ENCODE measurements at places on chromosomes 5 and 9.

DNA sequence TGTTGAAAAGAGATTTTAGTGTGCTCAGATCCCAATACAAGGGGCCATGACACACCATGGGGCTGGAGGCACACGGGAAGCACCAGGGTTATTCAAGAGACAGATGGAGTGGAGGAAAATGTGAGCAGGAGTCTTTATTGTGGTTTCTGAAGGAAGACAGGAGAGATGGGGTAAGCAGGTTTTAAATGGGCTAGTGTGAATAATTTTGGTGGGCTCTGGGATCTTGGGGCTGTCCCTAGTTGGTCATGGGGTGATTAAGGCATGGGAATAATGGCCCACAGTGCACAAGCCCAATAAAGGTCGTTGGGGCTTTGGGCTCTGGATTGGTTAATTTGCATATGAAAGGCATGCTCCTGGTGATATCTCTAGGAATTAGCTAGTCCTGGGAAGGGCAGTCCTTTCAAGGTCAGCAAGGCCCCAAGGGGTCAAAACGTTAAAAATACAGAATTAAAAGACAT is 3.6 kb upstream of the SCGB3A2 start:
- no peak for DNase-seq

GRCh38 chr9:21552244-21553170 is 70.4 kb upstream of the IFNE start:
- DNase-seq = no peak

GRCh38 chr5:81021486-81021885 is 61.3 kb downstream of the RASGRF2 start:
- no peak for DNase-seq

GRCh38 chr5:137751869-137752491 is 2.2 kb downstream of the HNRNPA0 start:
- peak; percentile 38 for DNase-seq

GRCh38 chr9:752681-753200 is 88.8 kb upstream of the DMRT1 start:
- no peak for DNase-seq

- DNase-seq = no peak
Observed at GRCh38 chr9:136178773-136179075, 26.2 kb downstream of the LHX3 start.

GRCh38 chr9:26789959-26790358 is 102.6 kb downstream of the CAAP1 start:
- no peak for DNase-seq

DNA sequence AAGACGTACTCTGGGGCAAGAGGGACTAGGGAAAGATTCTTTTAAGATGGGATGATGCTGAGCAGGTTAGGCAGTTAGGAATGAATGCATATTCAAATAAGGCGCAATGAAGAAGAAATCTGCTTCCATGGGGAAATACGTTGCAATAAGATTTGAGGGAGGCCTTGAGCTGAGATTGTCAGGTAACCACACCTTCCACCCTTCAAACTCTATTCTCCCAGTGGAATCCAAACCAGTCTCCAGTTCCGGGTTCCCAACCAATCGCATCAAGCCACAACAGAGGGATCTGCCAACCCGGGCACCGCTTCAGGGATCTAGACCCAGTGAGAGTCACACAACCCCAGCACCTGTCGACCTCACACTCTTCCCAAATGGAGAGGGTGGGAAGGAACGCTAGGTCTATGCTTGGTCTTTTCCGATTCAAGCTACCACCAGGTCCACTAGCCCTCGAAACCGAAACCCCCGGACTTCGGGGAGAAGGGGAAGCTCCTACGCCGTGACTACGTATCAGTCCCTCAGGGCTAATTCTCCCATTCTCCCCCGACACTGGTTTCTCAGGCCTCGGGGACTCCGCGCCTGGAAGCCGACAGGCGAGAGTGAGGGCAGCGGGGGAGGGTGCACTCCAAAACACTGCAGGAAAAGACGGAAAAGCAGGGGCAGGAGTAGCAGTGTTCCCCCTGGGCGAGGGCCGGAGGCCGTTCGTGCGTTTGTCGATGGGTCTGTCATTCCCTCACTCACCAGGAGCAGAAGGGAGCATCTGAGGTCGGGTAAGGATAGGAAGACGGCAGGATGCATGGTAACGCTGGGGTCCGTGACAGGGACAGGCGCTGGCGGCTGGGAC is 534 bp downstream of the ERP44 start:
- peak; percentile 23 for DNase-seq

DNA sequence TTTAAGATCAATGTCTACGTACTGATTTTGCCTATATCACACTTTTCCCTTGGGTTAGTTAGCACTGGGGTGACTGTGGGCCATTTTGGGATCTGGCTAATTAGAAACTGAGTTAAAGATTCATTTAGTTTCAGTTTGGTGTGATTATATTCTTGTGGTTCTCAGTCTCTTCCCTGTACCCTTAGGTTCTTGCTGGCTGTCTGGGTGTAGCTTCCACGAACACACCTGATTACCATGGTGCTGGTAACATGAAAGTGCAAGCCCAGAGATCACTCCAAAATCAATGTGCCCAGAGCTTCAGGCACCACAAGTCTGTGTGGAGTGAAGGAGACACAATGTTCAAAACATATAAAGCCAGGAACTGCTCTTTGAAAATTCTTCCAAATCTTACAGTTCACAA is 248.1 kb downstream of the PDE4D start:
- no peak for DNase-seq

DNA sequence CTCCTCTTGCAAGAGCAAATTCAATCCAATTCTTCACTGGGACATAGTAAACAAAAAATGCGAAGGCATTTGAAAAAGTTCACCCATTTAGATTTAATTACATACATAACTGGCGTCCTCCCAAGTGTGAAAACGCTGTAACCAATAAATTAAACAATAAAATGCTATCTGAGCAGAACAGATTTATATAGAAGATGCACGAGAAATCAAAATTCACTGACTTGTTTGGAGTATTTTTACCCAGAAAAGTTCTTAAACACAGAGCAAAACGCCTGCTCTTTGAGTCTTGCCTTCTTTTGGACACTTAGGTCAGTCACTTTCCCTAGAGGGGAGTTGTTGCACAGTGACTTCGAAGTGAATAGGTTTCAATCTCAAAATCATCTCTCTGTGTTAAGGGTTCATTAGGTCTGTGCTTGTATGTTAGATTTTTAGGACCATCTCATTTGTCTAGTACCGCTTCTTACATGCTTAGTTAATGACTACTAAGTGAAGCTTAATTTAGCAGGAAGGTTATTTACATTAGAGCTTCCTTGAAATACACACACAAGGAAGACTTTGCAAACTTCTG is 1.9 kb downstream of the ALDH1A1 start:
- no peak for DNase-seq

GRCh38 chr9:117815315-117815714 is 111.1 kb downstream of the TLR4 start:
- DNase-seq = peak; percentile 19

DNA sequence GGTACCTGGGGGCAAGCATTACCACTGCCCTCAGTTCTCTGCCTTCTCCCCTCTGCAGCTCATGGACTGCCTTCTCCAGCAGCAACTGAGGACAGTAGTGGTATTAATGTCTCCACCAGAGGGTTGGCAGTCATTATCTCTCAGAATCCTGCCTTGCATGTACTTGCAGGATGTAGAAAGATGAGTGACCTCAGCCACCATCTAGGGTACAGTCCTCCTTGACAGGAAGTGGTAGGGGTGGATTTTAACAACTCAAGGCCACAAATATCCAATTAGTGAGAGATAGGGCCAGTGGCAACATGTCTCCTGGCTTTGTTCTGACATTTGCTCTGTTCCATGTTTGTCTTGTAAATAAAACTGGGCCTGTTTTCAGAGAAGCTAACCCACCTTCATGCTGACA is 47.2 kb downstream of the F2R start:
- no peak for DNase-seq

- no peak for DNase-seq
Observed at GRCh38 chr5:17261075-17261474, 43.6 kb downstream of the BASP1 start.

DNA sequence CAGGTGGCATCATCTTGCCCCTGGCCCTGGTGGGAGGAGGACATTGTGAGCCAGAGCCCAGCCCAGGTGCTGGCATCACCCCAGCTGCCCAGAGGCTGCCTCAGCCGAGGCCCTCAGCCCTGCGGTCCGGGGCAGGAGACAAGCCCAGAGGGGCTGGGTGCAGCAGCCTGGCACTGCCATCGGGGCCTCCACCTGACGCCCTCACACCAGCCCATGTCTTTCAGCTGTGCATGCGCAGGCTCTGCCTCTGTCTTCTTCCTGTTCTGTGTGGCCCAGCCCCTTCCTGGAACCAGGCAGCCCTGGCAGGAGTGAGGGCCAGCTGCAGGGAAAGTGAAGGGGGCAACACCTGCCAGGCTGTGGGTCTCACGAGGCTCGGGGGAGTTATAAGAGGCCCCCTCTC is 4.8 kb upstream of the CEL start:
- no peak for DNase-seq

DNA sequence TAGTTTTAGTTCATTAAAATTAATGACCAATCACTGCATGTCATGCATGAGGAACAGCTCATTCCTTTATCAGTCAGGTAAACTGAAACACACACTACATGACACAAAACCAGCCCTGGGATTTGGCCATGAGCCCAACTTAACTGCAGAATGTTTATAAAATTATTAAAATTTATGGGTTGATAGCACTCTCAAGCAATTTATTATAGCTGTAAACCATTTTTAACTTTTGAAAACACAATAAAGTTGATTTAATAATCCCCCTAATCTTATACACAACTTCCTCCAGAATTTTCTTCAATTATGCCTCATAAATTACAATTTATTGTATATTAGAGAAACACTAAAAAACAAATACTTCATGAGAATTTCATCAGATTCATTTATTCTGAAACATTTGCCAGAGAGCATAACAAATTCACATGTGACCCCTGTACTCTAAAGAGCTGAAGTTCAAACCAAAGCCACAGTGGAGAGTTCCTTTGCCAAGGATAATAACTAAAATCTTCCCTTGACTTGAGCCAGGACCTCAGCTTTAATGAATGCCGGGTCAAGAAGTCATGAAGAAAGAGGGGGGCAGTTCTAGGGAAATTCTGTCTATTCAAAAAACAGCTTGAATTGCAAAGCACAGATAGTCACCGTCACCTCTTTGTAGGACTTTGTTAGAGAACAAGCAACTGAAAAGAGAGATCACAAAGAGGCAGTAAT is 763.7 kb upstream of the GRAMD2B start:
- no peak for DNase-seq

- no peak for DNase-seq
Observed at GRCh38 chr5:26026044-26026443, 1012.3 kb downstream of the CDH9 start.

- DNase-seq = no peak
Observed at GRCh38 chr5:66596636-66597182, 516 bp downstream of the MAST4 start.

GRCh38 chr5:53008751-53009150 is 19.6 kb downstream of the ITGA2 start:
- no peak for DNase-seq

DNA sequence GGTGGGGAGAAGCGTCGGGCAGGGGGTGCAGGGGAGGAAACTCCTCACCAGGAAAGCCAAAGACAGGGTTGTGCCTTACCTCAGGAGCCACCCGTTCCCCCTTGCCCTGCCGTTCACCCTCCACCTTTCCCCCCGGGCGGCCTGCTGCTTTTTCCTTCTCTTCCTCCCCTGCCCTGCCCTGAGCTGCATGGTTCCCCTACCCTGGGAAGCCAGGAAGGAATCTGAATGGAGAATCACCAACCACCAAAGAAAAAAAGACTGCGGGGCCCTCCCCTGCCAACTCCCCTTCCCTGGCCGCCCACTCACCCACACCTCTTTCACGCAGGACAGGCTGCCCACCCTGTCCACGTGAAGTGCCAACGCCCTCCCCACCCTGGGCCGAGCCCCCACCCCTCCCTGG is 820 bp upstream of the NFX1 start:
- peak; percentile 10 for DNase-seq

GRCh38 chr5:149157330-149157729 is 16.0 kb downstream of the ABLIM3 start:
- no peak for DNase-seq

DNA sequence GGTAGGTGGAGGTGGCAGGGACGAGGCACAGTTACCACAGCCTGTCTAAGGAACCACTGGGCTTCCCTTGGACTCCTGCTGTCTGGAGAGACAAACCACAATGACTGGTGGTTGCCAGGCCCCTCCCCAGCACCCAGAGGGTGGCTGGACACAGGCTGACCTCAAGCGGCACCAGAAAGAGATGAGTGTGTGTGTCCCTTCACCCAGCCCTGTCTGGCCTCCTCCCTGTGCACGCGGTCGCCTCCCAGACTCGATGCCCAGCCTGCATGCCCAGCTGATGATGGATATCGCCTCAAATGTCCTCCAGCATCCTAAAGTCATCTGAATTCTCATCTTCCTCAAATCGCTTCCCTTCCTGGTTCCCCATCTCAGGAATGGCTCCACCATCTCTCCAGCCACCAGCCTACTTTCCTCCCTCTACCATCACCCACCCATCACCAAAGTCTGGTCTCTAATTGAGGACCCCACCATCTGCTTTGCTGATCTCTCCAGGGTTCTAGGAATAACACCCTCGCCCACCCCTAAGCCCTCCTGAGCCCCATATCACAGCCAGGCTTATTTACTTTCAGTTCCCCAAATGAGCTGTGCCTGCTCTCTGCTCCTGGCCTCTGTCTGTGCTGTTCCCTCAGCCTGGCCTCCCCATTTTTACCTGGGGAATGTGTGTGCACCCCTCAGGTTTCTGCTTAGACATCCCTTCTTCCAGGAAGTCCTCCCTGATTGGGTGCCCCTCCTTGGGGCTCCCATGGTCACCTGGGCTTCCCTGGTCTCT is 52.5 kb upstream of the GGTA1 start:
- no peak for DNase-seq

GRCh38 chr5:94778299-94778698 is 159.8 kb downstream of the SLF1 start:
- no peak for DNase-seq

DNA sequence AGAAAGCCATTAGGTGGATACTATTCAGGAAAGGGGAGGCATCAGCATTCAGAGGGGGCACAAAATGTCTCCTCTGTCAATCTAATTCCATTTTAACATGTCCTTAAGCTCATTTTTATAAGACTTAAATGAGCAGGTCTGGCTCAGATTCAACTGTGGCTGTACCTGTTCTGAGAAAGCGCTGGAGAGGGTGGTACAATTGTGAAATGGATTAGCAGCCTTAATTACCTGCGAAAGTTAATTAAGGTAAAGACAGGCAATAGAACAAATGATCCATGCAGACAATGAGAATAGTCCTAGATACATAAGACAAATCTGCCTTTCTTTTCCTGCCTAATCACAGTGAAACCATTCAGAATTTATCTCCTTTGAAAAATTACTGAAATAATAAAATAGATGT is 96.2 kb downstream of the TAF11L14 start:
- DNase-seq = no peak

GRCh38 chr5:59554501-59554900 is 339.0 kb downstream of the PDE4D start:
- no peak for DNase-seq

DNA sequence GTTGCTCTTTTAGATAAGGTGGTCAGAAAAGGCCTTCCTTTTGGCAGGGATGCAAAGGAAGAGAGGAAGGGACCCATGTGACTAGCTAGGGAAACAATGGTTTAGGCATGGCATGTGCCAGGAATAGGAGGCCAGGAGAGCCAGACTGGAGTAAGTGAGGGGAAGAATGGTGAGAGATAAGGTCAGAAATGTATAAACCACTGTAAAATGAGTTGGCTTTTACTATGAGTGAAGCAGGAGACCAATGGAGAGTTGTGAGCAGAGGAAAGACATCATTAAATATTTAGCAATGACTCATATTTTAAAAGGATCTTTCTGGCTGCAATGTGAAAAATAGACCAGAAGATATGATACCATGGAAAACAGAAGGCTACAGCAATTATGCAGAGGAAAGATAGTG is 50.9 kb downstream of the AP3B1 start:
- DNase-seq = no peak
